ENCODE measurements at places on chromosomes 12 and 14.

DNA sequence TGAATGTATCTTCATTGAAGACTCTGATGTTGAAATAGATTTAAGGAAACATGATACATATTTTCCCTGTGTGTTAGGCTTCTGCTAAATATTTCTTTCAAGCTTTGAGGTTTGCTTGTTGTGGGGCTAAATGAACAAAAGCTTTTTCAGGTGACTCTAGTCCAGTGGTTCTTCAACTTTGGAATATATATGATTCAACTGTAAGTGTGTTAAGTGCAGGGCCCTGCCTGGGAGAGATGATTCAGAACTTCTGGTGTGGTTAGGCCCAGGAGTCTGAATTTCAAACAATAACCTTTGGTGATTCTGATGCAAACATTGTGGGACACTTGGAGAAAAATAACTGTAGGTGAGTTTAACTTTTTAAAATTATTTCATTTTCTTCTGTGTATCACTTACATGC, 93.0 kb downstream of the TRHDE start:
- no peak for DNase-seq

GRCh38 chr12:4383304-4383865, 3.9 kb upstream of the FGF23 start:
- no peak for DNase-seq

- DNase-seq: no peak
Measured at GRCh38 chr12:85568395-85569103, 267.7 kb downstream of the RASSF9 start.

- no peak for DNase-seq
Measured at GRCh38 chr12:82593143-82593542, 93.6 kb upstream of the TMTC2 start.

DNA sequence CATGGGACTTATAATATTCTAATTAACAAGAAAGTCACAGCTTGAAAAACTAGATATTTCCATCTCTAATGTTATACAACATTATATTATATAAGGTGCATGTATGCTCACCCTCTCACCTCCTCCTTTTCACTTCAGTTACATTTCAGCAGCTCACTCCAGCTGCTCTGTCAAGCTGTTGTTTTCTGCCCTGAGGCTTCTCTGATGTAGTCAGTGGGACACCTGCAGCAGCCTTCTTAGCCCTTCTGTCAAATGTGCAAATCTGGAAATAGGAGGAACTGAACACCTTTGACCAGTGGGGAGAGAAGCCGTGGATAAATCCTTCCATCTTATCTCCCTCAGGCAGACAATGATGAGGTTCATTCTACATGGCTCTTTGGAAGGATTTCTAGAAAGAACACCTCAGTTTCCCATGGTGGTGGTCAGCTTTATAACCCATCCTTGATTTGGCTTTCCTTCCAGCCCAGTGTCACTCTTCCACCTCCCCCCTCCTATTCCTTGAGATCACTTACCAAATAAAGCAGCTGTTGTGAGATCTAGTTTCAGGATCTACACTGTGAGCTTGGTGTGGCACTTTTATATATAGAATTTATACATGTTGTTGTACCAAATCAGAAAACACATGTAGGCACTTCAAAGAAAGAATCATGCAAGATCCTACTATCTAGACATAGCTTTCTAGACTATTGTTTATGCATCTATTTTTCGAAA, 79.6 kb upstream of the STK38L start:
- DNase-seq: no peak
